ENCODE measurements at places on chromosomes 12 and 14.

GRCh38 chr12:32027684-32028365 lies 68.6 kb downstream of the RESF1 start:
- DNase-seq, result no peak

- DNase-seq, result no peak
These were observed 122.4 kb downstream of the ANO6 start for GRCh38 chr12:45338272-45338671.

GRCh38 chr14:103104654-103105452 lies 10.3 kb downstream of the EXOC3L4 start:
- DNase-seq, result peak; percentile 54

DNA sequence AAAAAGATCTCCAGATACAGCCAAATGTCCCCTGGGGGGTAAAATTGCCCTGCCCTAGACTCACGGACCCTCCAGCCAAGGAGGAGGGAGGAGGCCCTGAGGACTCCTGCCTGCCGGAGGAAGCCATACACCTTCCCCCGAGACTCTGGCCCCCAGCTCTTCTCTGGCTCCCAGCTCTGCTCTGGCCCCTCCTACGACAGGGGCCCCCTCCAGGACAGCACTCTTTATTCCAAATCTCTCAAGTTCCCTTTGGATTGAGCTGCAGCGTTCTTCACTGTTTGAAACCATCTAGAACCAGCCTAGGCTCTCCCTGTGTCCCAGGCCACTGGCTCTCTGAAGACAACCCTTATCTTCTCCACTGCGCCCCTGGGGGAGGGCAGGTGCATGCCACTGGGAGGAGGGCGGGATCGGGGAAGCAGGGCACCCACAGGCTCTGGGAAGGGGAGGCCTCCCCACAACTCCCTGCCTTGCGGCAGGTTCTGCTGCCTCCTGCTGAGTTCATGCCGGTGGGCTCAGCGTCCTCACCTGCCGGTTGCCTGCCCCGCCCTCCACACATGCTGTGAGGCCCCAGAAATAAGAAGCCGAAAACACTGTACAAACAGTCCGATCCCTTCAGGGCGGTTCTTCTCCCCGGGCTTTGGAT lies 112.7 kb downstream of the DICER1 start:
- DNase-seq, result no peak

GRCh38 chr12:132279184-132279889 lies 50.1 kb downstream of the GALNT9 start:
- DNase-seq, result no peak

DNA sequence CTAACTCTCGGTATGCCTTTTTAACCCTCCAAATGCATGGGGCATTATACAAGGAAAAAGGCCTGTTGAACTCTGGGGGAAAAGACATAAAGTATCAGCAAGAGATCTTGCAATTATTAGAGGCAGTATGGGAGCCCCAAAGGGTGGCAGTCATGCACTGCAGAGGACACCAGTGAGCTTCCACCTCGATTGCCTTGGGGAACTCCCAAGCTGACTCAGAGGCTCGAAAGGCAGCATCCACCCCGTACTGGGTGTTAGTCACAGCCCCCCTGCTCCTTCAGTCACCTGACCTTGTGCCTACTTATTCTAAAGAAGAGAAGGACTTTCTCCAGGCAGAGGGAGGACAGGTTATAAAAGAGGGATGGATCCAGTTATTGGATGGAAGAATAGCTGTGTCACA lies 781.4 kb upstream of the TMEM132C start:
- no peak for DNase-seq

- peak; percentile 78 for DNase-seq
These were observed 1.6 kb downstream of the ART4 start for GRCh38 chr12:14841761-14842160.

- no peak for DNase-seq
These were observed 16.6 kb upstream of the RND1 start for GRCh38 chr12:48882315-48882687.

- DNase-seq, result no peak
These were observed 39.7 kb upstream of the SMUG1 start for GRCh38 chr12:54228471-54228870.

DNA sequence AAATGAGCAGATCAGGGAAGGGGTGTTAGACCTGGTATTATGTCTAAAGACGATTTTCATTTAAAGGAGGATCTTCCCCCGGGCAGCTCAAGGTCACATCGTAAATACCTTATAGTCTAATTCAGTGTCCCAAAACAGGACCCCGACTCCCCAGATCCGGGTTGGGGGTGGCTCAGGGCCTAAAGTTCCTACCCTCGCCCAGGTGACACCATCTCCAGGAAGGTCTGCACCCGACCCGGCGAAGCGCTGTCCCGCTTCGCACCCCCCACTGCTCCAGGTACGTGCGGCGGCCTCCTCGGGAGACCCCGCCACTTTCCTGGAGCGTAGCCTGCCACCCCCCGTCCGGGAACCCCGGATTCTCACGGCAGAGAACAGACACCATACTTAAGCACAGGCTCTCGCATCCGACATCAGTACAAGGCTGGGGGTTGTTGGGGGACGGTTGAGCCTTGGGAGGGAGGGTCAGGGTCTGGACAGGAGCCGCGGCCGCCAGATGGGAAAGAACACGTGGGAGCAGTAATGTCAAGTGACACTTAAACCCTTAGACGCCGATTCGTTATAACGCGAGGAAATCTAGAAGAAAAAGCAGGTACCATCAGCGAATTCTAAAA lies 556 bp downstream of the TIMM9 start:
- DNase-seq, result peak; percentile 34

DNA sequence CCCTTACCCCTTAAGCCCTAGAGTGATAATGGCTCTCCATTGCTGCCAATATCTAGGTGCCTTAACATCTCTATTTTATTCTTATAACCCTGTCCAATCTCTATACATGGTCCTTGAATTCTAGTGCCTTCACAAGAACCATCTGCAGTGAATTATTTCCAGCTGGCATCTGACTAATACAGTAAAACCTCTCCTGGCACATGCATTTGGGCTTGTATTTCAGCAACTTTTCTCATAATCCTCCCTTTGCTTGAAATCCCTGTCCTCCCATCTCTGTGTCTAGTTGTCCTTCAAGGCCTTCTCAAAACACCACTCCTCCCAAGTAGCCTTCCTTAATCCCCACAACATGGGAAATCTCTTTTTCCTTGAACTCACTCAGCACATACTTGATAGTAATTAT lies 14.2 kb upstream of the HMGA2 start:
- DNase-seq, result no peak

GRCh38 chr12:127761880-127762279 lies 505.1 kb upstream of the TMEM132C start:
- DNase-seq, result no peak

DNA sequence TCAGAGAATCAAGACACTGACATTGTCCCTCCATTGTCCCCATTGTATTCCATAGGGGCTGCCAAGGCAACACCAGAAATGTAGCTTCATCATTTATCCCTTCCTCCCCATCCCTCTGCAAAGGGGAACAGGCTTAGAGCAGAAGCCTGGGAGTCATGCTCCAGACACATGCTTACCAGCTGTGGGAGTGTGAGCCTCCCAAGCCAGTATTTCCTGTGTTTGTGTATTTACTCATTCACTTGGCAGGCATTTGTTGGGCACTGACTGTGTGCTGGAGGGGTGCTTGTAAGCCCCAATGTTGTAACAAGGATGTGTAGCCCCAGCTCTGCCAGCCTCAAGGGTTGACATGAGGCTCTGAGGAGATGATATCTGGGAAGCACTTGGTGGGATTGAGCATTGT lies 46.0 kb upstream of the TCL1A start:
- DNase-seq, result no peak

GRCh38 chr14:59344691-59345455 lies 120.3 kb downstream of the GPR135 start:
- no peak for DNase-seq

DNA sequence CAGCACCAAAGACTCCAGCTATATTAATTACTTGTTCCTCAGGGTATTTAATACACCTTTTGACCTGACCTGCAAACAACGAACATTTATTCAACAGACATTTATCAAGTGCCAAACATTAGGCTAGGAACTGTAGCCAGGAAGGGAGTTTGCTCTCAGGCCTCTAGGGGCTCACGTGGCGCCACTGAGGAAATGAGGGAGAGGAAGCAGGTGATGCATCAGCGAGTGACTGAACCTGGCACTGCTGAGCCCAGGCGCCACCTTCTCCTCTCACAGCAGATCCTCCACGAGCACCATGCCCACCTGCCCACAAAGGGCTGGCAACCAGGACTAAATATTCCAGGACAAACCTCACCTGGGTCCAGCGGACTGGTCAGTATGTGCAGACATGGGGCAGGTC lies 50.2 kb downstream of the SETD3 start:
- DNase-seq, result no peak

GRCh38 chr12:21026302-21026701 lies 104.7 kb upstream of the SLCO1B1 start:
- no peak for DNase-seq

DNA sequence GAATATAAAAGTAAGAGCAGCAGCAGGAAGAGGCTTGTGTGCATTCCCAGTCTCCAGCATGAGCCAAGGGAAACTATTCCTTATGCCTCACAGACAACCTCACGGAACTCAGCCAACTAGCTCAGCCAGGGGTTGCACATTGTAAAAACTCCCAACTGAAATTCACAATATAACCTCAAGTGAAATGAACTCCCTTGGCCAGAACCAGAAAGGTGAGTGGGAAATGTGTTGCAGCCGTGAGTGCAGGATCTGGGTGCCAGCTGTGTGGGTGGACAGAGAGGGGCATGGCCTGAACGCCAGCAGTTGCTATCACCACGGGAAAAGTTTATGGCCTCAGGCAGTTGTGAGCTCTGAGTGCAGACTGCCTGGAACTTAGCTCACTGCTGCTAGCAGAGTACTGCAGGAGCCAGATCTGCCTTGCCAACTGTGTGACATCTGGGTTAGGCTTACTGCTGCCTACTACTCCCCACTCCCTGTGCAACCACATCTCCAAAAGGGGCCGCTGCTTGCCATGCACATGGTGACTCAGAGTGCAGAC lies 2.3 kb upstream of the CLEC1A start:
- DNase-seq, result peak; percentile 55

DNA sequence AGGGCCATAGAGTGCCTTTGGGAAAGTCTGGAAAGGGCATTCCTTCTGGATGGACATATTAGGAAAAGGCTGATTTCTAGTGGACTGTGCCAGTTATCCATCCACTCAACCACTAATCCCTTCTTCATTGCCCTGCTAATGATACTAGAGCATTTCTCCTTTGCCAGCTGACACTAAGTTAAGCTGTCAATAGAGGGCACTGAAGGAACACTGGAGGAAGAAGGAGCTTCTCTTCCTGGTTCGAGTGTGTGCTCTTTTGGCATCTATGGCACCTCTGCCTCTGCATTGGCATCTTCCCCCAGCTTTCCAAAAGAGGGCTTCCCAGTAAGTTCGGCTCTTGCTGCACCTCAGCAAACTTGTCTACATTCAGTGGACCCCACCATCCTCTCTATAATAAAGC lies 165.4 kb downstream of the DERA start:
- no peak for DNase-seq

DNA sequence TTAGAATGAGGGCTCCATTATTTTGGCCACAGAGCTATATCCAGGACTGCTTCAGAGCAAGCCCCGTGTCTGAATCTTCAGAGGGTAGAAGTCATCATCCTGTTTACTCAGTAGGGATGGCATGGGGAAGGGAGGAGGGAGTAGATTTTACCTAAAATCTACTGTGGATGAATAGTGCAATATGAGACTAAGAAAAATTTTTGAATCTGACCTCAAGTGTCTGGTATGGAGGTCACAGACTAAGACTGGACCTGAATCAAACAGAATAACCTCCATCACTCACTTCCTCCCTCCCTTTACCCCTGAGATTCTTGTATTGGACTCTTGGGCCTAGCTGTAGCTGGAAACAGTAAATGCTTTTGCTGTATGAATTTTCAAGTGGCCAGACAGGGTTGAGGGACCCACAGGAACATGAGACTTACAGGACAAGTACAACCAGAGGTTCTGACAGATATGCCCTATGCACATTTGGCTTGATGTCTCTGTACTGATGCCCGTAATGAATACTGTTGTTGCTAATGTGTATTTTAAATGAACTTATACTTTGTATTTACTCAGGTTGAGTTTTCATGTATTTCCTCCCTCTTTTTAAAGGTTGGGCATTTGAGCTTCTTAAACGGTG lies 78.5 kb downstream of the CCDC91 start:
- no peak for DNase-seq

DNA sequence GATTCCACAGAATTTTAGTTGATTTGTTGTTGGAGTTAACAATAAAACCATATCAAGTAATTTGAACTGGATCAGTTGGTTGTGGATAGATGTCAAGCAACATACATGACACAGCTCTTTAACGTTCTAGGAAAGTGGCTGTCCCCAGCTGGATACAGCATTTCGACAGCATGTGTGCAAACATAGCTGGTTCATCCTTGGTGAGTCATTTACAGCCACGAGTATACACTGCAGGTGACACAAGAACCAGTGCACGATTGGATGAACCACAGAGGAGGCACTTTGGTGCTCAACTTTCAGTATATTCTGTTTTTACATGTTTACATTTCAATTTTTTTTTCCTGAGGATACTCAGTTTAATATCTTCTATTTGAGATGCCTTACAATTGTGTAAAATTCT lies 242.4 kb downstream of the TMEM117 start:
- DNase-seq, result no peak

DNA sequence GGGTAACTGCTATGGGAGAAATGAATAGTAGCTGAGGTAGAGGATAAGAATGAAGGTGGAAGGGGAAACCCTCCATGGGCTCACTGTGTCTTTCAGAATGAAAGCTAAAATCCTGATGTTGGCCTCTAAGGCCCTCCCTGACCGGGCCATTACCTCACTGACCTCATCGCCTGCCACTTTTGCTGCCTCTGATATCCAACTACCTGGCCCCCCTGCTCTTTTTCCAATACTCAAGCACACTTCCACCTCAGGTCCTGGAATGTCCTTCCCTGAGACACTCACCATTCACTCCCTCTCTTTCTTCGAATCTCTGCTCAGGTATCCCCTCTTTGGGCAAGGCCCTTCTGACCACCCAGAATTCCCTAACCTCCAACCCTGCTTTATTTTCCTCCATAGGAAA lies 1.4 kb upstream of the BATF start:
- no peak for DNase-seq

GRCh38 chr14:33114331-33114730 lies 175.7 kb downstream of the NPAS3 start:
- DNase-seq, result no peak

DNA sequence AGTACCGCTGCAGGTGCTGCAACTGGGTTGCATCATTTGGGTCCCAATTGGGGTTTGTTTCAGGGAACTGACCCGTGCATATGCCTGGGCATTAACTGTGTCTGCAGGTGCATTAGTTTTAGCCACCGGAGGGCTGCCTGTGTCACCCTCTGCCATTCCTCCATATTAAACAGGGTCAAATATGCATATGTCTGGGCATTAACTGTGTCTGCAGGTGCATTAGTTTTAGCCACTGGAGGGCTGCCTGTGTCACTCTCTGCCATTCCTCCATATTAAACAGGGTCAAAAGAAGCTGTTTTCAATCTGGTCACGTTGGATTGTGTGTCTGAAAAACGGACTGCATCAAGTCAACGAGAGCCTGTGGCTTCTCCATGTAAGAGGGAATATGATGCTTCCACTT lies 1317.0 kb downstream of the TMEM121 start:
- no peak for DNase-seq

DNA sequence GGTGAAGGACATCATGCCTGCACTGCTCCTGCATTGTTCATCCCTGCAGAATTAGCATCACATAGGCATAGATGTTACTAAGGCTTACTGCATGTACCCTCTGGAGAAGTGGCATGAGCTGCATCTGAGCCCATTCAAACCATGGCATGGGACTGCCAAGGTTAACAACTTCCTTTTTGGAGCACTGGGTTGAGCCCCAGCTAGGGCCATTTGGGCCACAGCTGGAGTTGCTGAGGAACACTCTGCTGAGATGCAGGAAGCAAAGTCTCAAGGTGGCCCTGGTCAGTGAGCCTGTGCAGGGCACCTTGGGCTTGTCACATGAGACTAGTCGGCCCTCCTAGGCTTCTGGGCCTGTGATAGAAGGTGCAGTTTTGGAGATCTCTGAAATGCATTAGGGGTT lies 511.2 kb downstream of the C12orf50 start:
- no peak for DNase-seq
